Lung microvascular endothelial cell (primary cell): ENCODE measurements at places on chromosomes 11 and 22.

DNA sequence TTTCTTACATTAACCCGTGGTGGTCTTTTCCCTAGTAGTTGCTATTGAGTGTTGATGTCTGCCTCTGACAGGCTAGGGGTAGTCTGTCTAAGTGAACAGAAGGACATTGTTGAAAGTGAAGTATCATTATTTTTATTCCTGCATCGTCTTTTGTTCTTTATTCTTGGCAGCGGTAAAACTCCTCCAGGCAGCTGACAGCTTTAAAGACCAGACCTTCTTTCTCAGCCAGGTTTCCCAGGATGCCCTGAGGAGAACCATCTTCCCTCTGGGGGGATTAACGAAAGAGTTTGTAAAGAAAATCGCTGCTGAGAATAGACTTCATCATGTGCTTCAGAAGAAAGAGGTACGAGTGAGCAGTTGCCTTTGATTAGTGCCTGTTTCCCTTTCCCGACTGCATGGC, 14.6 kb downstream of the TRMU start:
- DNase-seq: no peak

DNA sequence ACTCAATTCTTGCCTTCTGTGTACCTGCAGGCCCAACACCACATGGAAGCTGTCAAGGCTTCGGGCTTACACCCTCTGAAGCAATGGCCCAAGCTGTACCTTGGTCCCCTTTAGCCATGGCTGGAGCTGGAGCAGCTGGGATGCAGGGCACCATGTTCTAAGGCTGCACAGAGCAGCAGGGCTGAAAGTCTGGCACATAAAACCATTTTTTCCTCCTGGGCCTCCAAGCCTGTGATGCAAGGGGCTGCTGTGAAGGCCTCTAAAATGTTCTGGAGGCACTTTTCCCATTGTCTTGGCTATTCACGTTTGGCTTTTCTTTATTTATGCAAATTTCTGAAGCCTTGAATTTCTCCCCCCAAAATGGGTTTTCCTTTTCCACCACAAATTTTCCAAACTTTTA, 102.1 kb upstream of the SLC5A12 start:
- DNase-seq: no peak

DNA sequence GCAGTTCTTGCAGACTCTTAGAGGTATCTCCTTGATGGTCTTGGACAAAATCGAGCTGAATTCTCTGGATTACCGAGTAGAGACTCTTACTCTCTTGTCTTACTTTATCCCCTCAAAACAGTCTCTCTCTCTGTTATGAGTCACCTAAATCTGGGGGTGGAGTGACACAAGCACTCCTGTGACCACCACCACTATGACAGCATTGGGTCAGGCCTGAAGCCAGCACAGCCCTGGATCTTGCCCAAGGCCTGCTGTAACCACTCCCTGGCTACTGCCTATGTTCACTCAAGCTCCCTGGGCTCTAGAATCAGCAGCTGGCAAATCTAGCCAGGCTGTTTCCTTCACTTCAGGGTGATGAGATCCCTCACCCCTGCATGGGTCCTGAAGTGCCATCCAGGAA, 662.5 kb downstream of the LUZP2 start:
- no peak for DNase-seq

GRCh38 chr22:19799322-19800190, 39.0 kb downstream of the TBX1 start:
- DNase-seq: peak; percentile 69

DNA sequence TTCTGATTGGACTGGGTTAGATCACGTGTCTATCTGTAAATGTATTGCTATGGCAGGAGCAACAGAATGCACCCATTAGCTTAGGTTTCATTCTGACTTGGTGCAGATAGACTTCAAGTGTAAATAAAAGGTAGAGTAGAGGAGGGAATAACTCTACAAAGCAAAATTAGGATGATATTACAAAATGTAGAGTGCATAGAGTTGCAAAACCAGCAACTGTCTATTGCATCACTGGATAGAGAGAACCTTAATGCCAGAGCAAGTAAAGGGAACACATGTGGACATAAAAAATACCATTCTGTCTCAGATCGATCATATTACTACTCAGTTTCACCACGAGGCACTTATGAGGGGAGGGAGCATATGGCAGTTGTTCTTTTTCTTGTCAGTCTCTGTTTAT, 22.0 kb upstream of the CAT start:
- no peak for DNase-seq

DNA sequence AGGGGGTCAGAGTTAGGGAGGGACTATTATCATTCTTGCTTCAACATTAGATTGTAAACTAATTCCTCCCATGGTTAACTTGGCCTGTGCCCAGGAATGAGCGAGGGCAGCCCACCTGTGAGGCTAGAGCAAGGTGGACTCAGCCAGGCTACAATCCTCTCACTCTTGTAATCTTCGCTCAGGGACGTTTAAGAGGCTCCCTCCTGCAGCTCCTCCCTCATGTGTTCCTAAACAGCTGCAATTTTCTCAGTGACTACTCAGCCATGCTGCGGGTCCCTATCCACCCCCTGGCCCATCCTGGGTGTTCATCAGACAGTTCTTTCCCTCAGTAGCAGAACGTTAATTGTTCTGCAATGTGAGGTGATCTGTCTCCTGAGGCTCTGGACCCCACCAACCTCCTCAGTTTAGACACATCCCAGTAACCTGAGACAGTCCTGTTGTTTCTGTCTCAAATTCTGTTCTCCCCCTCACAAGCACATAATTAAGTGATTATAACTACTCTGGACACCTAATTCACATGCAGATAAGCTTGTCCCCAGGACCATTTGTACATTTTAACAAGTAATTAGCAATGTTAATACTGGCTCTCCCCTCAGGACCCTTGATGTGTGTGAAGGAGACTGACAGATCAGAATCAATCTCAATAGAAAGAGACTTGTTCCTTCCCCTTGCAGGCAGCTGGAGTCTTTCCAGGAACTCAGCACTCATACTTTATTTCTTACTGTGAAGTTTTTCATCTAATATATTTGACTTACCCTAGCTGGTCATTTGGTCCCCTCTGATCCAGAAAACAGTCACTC, 337.2 kb upstream of the B3GAT1 start:
- no peak for DNase-seq

- no peak for DNase-seq
Observed at GRCh38 chr11:37394236-37394870, 796.3 kb upstream of the RAG2 start.

DNA sequence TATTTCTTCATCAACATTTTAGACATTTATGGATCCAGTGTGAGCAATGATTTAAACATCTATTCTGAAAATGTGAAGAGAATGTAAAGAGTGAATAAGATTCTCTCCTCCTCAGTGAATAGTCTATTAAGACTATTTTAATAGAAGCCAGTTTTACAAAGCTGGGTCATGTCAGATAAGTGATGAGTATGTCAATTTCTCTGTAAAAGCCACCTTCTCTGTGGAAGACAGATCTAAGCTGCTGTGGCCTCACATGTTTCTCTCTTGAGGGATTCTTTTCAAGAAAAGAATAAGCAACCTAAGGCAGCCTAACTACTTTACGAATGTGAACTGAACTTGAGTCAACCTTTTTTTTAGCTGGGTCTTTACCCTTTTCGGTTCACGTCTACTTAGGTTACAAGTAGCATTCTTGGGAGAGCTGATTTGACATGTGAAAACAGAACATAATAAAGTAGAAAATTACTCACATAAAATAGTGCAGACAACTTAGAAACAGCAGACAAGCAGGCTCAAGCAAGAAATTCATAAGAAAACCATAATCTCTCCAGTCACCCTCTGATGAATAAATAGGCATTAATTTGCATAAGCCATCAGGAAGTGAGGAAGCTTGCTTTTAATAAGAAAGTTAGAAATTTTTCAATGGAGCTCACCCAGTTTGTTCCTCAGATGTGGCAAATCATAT, 9.9 kb downstream of the CTSC start:
- DNase-seq: no peak
